Activated CD4-positive, alpha-beta T cell treated with anti-CD3 and anti-CD28 coated beads, Interleukin-2, amount 50 U/mL, for 4 hours (primary cell): ENCODE measurements at places on chromosomes 12 and 14.
A peak's percentile ranks its signal among the peaks of the same experiment; 100 is the strongest.

GRCh38 chr12:112820796-112821195 is 29.2 kb downstream of the RPH3A start:
- DNase-seq, result no peak

GRCh38 chr12:52190860-52191729 is 719 bp downstream of the KRT80 start:
- no peak for DNase-seq

DNA sequence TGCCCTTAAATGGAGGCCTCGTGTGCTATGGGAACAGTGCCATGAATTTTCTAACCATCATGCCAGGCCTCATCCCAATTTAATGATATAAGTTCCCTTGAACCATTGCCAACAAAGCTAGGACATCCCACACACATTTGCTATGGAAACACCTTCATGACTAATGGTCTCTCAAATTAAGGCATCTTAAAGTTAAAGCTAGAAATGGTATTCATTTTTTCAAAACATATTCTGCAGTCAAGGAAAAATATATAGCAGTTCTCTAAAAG is 117.3 kb downstream of the BTG1 start:
- DNase-seq, result no peak

- peak; percentile 70 for DNase-seq
Measured at GRCh38 chr12:52156757-52157565, 34.9 kb downstream of the KRT80 start.

GRCh38 chr14:23481979-23482822 is 12.7 kb downstream of the NGDN start:
- DNase-seq, result no peak

- no peak for DNase-seq
Measured at GRCh38 chr12:116213014-116213413, 64.5 kb downstream of the MED13L start.

- no peak for DNase-seq
Measured at GRCh38 chr14:99840774-99841305, 47.6 kb downstream of the EML1 start.

DNA sequence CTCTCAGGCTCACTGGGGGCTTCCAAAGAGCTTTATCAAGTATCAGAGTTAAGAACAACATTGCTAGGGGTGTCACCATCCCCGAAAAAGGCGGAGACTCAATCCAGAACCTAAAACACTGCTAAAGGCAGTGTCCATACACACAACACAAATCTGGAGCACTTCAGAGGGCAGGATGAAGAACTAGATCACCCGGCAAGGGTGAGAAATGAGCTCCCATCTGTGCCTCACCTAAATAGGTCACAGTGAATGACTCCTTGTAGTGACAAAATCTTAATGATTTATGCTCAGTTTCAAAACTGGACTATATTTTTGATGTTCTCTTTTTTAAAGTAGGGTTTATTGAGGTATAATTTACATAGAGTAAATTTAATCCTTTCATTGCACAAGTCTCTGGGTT is 25.6 kb downstream of the NIN start:
- DNase-seq, result no peak

DNA sequence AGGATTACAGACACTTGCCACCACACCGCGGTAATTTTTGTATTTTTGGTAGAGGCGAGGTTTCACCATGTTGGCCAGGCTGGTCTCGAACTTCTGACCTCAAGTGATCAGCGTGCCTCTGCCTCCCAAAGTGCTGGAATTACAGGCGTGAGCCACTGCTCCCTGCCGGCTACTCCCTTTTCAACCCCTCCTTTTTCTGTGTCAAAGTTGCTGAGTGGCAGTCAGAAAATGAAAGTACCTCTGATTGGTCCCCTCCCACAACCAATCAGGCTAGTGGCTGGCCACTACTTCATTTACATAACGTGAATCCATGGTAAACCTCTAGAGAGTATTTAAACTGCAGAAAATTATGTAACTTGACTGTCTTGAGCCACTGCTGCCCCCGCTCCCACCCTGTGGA is 5.9 kb downstream of the RESF1 start:
- peak; percentile 19 for DNase-seq

DNA sequence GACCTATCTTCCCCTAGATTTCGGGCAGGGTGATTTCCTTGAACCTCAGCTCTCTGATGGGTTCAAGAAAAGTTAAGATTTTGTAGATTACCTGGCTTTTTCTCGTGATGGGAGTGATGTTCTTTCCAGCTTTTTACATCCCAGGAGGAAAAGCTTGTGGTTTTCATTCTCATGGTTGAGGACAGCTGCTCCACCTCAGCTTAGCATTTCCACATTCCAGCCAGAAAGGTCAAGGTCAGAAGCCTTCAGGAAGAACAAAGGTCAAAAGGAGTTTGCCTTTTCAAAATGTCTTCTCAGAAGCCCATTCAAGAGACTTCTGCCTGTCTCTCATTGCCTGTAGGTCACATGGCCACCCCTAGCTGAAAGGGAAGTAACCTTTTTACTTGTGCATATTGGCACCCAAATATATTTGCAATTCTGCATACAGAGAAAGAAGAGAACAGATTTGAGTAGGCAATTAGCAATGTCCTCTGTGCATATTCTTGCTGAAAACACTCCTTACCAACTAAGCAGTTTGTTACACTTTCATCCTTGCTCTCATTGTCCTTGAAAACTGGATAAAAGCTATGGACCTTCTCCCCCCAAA is 6.6 kb upstream of the ADGRD1 start:
- no peak for DNase-seq

DNA sequence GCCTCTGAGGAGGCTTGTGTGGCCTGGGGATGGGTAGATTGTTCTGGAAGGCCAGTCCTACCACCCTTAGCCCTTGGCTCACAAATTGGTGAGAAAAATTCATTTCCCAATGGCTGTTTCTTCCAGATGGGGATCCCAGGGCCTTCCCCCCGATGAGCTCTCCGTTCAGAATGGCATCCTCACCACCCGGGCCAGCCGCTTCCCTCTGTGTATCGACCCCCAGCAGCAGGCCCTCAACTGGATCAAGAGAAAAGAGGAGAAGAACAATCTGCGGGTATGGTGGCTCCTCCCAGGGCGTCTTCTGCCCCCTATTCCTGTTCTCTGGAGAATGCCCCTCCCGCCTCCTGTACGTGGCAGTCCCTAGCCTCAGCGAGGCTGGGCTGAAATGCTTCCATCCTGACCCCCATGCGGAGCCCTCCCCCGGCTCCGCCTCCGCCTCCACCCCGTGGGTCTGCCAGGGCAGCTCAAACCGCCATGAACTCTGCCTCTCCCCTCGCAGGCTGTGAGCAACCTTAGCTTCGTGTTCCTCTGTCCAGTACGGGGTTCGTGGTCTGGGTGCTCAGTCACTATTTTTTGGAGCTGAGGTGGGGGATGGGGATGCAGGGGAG is 57.8 kb downstream of the CCDC92 start:
- DNase-seq, result no peak

DNA sequence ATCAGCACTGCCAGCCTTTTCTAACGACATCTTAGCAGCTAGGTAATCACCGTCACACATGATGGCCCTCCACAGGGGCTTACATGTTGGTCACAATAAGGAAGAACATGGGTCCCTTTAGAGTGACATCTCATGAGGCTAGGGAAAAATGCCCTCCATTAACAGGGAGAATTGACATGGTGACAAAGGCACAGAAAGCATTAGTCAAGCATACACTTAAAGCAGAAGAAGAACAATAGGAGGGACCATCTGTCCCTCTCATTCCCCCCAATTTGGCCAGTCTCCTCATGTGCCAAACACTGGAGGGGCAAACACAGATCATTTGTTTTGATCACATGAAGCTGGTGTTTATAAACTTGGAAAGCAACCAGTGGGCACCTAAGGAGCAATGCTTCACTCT is 78.0 kb downstream of the GRIP1 start:
- DNase-seq, result no peak

GRCh38 chr12:85755760-85756159 is 80.4 kb downstream of the RASSF9 start:
- no peak for DNase-seq
